ENCODE measurements at places on chromosomes 6 and 20. TPM values are rescaled to one million over a fixed set of nuclear protein-coding genes. Genes with fewer than 3 reads are reported as not detected.

Gene KHDC1L
- total RNA-seq: not detected

Gene TNF
- total RNA-seq: 0.54 TPM

Gene ANGPT4
- not detected for total RNA-seq

Gene PTK7
- total RNA-seq: 82.6 TPM

Gene SMPD2
- total RNA-seq: 7.6 TPM

Gene ELOVL2
- total RNA-seq: 7.0 TPM

Gene LBP
- total RNA-seq: not detected

Gene SRMS
- not detected for total RNA-seq

Gene PCMTD2
- total RNA-seq: 22.7 TPM

Gene CCDC28A
- 13.8 TPM for total RNA-seq

Gene VSX1
- total RNA-seq: not detected

Gene ARMC2
- total RNA-seq: 5.6 TPM

Gene RMND1
- total RNA-seq: 16.2 TPM

Gene CAP2
- 4.7 TPM for total RNA-seq

Gene SCRT2
- not detected for total RNA-seq

Gene BMP2
- total RNA-seq: 4.7 TPM

Gene PET117
- 16.6 TPM for total RNA-seq

Gene RFX6
- not detected for total RNA-seq

Gene ATRN
- 30.3 TPM for total RNA-seq

Gene NFS1
- total RNA-seq: 28.8 TPM

Gene KCNK16
- not detected for total RNA-seq

Gene TRERF1
- 2.9 TPM for total RNA-seq

Gene C20orf204
- not detected for total RNA-seq

Gene CLPSL2
- total RNA-seq: not detected

Gene LATS1
- 19.6 TPM for total RNA-seq

Gene F13A1
- not detected for total RNA-seq

Gene TBXT
- not detected for total RNA-seq

Gene SPATS1
- total RNA-seq: not detected

Gene KCNK15
- total RNA-seq: 1.1 TPM

Gene OLIG3
- total RNA-seq: not detected

Gene MRPS26
- 33.2 TPM for total RNA-seq

Gene TTBK1
- total RNA-seq: not detected

Gene BPIFB2
- not detected for total RNA-seq

Gene CDH26
- 0.32 TPM for total RNA-seq

Gene NSFL1C
- 28.0 TPM for total RNA-seq

Gene TDRD6
- total RNA-seq: not detected

Gene GPR6
- total RNA-seq: not detected

Gene LY6G6C
- total RNA-seq: not detected

Gene FAM209B
- total RNA-seq: not detected

Gene CDYL
- 28.7 TPM for total RNA-seq

Gene EYA4
- 0.65 TPM for total RNA-seq
